ENCODE measurements at places on chromosomes 3 and 15.

- DNase-seq: no peak
Measured at GRCh38 chr3:156691920-156692319, 17.5 kb downstream of the TIPARP start.

GRCh38 chr15:25089577-25089976 is 134.8 kb downstream of the SNRPN start:
- no peak for DNase-seq

DNA sequence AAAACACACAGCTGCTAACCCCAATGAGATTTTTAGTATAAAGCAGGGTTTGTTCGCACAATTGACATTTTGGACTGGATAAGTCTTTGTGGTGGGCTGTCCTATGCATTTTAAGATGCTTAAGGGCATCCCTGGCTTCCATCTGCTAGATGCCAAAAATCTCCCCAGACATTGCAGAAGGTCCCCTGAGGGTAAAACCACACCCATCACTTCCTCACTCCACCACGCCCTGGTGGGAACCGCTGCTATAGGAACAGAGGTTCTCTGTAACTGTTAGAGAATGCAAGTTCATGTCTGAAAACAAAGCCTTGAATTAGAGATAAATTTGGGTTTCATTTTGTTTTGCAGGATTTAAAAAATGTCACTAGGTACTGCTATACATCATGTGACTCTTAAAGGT is 67.7 kb downstream of the ARHGEF26 start:
- DNase-seq: no peak

- no peak for DNase-seq
Measured at GRCh38 chr15:84874981-84875699, 9.3 kb upstream of the SLC28A1 start.

DNA sequence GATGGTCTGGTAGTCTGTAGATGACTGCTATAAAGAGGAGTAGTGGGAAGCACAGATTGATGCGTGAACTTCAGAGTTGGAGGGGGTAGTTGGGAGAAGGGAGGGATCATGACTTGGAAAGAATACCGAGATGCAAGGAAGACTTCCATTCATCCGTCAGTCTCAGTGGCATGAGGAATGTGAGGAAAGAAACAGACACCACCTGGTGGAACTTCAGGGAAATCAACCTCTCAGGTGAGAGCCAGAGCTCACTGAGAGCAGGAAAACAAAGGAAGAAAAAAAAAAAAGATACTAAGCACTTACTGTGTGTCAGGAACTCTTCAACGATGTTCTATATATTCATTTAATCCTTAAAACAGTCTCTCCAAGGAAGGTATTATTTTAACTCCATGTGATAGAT is 172.4 kb downstream of the OXSM start:
- no peak for DNase-seq

GRCh38 chr3:16768014-16768413 is 116.7 kb upstream of the PLCL2 start:
- no peak for DNase-seq

GRCh38 chr3:64911138-64911537 is 223.3 kb upstream of the ADAMTS9 start:
- DNase-seq: no peak

DNA sequence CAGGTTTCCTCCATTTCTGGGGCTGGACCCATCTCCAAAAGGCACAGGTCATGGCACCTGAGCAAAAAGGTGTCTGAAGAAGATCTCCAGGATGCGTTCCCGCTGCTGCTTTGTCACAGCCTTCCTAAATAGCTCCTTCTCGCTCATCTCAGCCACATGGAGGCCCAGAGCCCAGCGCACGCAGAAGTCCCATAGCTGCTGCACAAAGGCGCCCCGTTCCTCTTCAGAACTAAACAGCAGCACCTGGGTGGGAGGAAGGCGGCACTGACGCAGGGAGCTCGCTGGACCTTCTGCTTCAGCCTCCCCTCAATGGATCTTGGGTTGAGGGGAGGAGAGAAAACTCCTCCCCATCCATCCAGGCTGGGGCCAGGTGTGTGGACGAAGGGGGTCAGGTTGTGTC is 8.4 kb downstream of the DUOX2 start:
- DNase-seq: no peak

- no peak for DNase-seq
Measured at GRCh38 chr3:127678611-127679533, 6.1 kb downstream of the ABTB1 start.

GRCh38 chr15:72970933-72971760 is 81.1 kb upstream of the NEO1 start:
- no peak for DNase-seq

DNA sequence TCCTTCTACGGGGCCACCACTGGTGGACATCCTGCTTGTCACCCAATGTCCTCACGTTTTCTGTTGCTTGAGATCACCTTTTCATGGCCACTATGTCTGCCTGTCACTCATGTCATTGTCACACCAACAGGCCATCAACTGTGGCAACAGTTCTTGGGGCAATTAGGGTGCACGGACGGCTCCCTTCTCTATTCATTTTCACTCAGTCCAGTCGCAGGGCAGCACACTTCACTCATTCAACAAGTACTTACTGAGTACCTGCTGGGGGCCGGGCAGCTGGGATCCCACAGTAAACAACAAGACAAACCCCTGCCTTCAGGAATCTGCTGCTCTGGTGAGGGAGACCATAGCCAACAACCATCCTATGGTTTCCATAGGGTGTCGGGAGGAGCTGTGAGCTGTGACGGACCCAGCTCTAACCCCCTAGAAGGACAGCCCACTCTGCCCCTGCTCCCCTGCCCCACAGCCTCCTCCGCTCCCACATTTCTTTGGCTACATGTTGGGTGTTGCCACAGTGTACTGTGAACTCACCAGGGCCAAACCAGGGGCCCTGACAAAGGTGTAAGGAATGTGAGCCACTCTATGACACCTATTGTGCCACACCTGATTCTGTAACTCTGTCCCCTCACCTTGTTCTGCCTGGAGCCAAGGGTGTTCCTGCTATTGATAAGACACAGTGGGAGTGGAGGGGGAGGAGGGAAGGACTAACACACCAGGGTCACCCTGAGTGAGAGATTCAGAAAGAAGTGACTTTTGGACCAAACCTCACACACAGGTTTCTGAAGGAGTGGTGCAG is 1.9 kb downstream of the VILL start:
- no peak for DNase-seq

DNA sequence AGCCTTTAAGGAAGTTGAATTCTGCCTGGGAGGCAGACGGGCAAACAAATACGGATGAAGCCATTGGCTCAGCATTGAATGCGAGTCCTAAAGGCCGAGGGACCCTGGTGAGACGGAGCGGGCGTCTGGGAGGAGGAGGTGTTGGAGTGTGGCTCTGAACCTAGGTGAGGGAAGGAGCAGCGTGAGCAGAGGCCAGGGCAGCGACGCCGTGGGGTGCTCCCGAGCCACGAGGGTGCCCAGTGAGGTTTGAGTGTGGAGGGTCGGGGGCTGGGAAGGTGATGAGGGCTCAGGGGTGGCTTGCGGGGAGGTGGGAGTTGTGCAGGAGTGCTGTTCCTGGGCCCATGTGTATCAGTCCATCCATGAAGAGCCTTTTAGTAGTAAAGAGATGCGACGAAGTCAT is 17.0 kb downstream of the CORO2B start:
- no peak for DNase-seq

GRCh38 chr3:152760591-152760990 is 74.3 kb upstream of the P2RY1 start:
- DNase-seq: no peak

DNA sequence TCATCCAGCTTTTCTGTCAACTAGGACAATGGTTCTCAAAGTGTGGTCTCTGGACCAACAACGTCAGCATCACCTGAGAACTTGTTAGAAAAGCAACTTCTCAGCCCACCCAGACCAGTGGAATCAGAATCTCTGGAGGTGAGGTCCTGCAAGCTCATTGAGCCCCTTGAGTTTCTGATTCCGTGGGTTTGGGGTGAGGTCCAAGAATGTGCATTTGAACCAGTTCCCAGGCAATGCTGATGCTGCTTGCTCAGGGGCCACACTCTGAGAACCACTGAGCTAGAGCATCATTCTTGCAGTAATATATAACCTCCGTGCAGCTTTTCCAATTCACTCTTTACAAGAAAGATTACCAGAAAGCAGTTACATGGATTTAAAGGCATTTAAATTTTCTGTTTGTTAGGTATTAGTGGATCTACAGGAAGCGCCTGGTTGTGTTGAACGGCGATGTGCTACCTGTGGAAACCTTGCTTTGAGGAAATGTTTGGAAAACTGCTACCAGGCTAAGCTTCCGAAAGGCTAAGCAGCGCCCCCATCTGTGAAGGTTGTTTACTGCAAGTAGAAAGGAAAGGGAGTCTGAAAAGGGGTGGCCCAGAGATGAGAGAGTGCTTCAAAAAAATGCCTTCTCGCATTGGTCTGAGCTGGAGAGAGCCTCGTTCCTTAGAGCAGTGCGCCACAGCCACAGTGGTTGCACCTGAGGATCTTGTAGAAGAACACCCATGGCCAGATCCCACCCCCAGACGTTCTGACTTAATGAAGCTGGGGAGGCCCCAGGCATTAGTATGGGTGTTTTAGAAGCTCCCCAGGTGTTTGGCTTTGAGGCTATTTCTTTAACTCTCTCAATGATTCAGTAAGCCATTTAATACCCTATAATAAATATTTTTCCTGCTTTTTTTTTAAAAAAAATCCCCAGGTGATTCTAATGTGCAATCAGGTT is 50.0 kb downstream of the RLBP1 start:
- DNase-seq: peak; percentile 2

GRCh38 chr3:14154276-14154675 is 24.1 kb downstream of the XPC start:
- DNase-seq: no peak

GRCh38 chr15:80270472-80270871 is 18.5 kb upstream of the CTXND1 start:
- DNase-seq: no peak

DNA sequence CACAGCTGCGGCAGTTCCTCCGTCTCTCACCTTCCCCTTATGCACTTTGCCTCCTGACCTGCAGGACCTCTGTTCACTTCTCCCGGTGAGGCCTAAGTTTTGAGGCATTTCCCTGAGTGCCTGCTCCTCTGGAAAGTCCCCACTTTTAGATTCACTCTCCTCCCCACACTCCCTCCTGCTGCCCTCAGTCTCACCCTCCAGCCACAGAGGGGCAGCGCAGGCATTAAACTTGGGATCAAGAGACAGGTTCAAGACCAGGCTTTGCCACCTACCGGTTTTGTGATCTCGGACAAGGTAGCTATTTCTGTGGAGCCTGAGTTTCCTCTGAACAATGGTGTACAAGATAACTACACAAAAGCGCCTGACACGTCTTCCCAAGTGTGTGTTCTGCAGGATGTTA is 19.4 kb downstream of the SLC6A11 start:
- DNase-seq: no peak

DNA sequence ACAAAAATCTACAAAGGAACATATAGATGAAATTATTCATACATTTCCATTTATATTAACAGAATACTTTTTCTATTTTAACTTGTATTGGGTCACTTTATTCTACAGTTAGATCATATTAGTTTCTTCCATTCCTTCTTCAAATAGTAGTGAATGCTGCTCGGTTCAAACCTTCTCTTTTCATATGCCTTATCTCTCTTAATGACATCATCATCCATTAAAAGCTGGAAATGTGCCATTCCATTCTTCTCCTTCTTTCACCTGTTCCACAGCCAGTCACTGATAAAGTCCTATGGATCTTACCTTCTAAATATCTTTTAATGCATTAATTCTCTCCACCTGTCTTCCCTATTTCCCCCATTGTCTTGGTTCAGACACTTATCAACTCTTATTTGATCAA is 358.0 kb upstream of the POU1F1 start:
- DNase-seq: no peak

GRCh38 chr15:36914960-36915808 is 185.2 kb downstream of the MEIS2 start:
- DNase-seq: no peak

GRCh38 chr3:113273604-113274378 is 62.4 kb downstream of the BOC start:
- no peak for DNase-seq

GRCh38 chr3:125163739-125164601 is 48.6 kb downstream of the SLC12A8 start:
- DNase-seq: no peak

DNA sequence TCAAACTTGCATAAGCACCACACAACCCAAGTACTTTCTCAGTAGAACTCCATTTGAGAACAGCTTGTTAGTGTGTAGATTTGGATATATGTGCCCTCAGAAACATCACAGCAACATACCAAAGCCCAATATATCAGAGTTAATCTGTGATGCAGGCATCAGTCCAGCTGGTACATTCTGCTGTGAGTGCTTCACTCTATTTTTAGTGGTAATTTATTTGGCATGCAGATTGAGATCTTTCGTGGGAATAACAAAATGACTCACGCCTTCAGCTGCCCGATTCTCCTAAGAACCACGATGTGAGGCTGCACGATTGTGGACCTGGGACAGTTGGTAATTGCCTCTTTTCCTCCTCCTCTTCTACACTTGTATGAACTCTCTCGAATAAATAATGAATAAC is 730.7 kb downstream of the SQOR start:
- no peak for DNase-seq

DNA sequence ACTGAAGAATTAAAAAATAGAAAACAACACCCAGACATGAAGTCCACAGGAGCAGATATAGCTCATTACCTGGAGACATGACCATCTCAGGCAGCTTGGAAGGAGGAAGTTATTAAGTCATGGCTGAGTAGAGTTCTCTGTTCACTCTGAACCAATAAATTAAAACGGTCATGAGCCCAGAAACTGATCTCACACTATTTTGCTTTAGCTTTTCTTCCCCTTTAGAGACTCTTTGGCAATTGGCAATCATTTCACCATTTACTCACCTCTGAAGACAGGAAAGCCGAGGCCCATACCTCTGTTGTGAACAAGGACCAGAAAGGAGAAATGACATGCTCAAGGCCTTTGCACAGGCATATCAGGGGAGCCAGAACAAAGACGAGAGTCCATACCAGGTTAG is 26.6 kb downstream of the CLDN18 start:
- DNase-seq: no peak

GRCh38 chr3:30226601-30227151 is 379.7 kb upstream of the TGFBR2 start:
- DNase-seq: no peak

GRCh38 chr3:55964491-55964985 is 477.4 kb upstream of the WNT5A start:
- no peak for DNase-seq

- DNase-seq: no peak
Measured at GRCh38 chr3:101690972-101691371, 4.5 kb upstream of the RPL24 start.
